ENCODE measurements at places on chromosomes 1 and 21. TPM values are rescaled to one million over a fixed set of nuclear protein-coding genes. Genes with fewer than 3 reads are reported as not detected.

The TRIM67 gene
- total RNA-seq, result 0.34 TPM

The BSND gene
- total RNA-seq, result not detected

The CLEC20A gene
- not detected for total RNA-seq

The XPR1 gene
- 31.4 TPM for total RNA-seq

The TRAF5 gene
- total RNA-seq, result 3.1 TPM

The SLC1A7 gene
- total RNA-seq, result 0.72 TPM

The CTSK gene
- 14.3 TPM for total RNA-seq

The THEM5 gene
- total RNA-seq, result 0.53 TPM

The TEDDM1 gene
- not detected for total RNA-seq

The OR10Z1 gene
- total RNA-seq, result not detected

The ACOT7 gene
- 9.5 TPM for total RNA-seq

The GNG5 gene
- total RNA-seq, result 151 TPM

The NOS1AP gene
- 4.5 TPM for total RNA-seq

The SELENBP1 gene
- 31.1 TPM for total RNA-seq

The PIGR gene
- total RNA-seq, result 0.59 TPM

The TTC22 gene
- 0.17 TPM for total RNA-seq

The SLAMF9 gene
- total RNA-seq, result not detected

The LDLRAD1 gene
- total RNA-seq, result not detected

The IL24 gene
- not detected for total RNA-seq

The FCRL2 gene
- total RNA-seq, result not detected

The FABP3 gene
- 2,322 TPM for total RNA-seq

The AIRE gene
- total RNA-seq, result 0.14 TPM

The TRAPPC10 gene
- total RNA-seq, result 19.1 TPM

The LCE2B gene
- total RNA-seq, result not detected

The TNFRSF18 gene
- not detected for total RNA-seq

The PRRC2C gene
- 51.2 TPM for total RNA-seq

The ZNF281 gene
- total RNA-seq, result 9.2 TPM

The S100PBP gene
- 15.3 TPM for total RNA-seq

The VWA5B1 gene
- total RNA-seq, result 0.31 TPM

The TSPAN2 gene
- total RNA-seq, result 16.6 TPM

The S100A7A gene
- not detected for total RNA-seq

The ADGRL4 gene
- total RNA-seq, result 15.8 TPM

Measured in right cardiac atrium (tissue), 5 donors.